ENCODE measurements at places on chromosomes 1 and 21.

- DNase-seq, result no peak
Measured at GRCh38 chr1:87940421-87940820, 611.7 kb downstream of the LMO4 start.

DNA sequence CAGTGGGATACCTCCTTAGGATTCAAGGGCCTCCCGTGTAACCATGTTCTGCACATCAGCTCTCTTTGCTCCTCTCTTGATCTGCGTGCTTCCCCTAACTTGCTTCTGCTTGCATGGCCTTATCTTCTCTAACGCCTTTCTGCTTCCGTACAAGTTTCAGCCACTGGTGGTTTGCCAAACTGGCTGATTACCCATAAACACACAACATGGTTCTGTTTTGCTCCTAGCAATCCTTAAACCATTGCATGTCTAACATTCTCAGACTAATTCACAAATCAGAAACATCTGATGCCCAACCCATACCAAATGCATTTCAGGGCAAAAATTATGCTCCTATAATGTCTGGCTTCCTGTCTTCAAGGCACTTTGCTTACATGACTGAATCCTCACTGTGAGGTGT, 166.4 kb downstream of the PBX1 start:
- no peak for DNase-seq

GRCh38 chr1:57007948-57008347, 42.1 kb upstream of the C8B start:
- no peak for DNase-seq

GRCh38 chr1:88357729-88358128, 326.3 kb upstream of the PKN2 start:
- DNase-seq, result no peak

DNA sequence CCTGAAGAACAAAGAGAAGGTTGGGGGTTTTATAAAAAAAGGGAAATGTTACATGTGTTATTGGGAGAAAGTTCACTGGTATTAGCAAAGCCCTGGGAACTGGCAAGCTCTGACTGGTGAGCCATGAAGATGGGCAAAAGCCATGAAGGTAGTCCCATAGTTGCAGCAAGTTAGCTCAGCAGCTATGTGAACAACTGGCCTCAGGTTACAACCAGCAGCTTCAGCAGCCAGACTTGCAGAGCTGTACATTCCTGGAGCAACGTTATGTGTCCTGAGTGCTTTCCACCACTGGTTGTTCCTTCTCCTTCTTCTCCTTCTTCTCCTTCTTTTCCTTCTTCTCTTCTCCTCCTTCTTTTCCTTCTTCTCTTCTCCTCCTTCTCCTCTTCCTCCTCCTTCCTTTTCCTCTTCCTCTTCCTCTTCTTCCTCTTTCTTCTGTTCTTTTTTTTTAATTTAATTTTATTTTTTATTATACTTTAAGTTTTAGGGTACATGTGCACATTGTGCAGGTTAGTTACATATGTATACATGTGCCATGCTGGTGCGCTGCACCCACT, 56.1 kb upstream of the TLR5 start:
- no peak for DNase-seq

DNA sequence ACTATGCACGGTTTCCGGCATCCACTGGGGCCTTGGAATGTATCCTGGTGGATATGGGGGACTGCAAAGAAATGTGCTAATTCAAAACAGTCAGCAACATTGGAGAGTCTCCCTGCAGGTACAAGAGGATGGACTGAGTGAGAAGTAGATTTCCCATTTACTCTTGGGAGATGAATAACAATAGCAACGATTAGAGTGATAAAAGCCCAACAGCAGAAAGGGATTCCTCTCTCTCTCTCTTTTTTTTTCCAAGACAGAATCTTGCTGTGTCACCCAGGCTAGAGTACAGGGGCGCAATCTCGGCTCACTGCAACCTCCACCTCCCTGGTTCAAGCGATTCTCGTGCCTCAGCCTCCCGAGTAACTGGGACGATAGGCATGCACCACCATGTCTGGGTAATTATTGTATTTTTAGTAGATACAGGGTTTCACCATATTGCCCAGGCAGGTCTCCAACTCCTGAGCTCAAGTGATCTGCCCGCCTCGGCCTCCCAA, 5.0 kb upstream of the SHCBP1L start:
- no peak for DNase-seq

DNA sequence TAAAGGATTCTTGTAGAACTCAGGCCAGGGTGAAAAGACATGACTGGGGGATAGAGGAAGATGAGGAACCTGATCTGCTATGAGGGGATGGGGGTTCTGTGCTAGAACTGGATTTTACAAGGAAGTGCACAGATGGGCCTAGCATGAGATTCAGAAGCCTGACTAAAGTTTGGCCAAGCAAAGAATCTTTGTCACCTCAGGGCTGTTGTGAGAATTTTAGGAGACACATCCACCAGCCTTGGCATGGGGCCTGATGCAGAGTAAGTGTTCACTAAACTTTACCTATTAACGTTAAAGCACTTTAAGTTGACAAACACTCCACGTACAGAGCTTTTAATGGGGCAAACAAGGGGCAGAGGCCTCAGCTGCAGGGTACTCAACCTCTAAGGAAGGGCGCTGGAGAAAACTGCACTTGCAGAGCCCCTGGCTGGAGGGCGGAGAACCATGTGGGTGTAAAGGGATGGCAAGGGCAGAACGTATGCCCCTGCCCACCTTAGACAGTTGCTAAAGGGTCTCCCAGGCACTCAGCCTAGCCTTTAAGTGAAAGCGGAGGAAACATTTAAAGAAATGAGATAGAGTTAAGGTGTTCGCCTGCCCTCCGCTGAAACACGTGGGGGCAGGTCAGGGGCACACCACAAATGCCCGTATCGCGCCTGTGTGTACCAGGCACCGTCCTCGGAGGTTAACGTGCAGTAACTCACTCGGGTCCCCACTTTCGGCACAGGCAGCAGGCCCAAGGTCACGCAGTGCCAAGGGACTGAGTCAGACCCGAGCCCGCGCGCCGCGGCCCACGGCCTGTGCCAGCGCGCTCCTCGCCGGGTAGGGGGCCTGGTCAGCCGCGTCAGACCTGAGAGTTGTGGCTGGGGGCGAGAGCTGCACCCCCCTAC, 990 bp upstream of the MRPS6 start:
- DNase-seq, result no peak

GRCh38 chr1:178052650-178053461, 41.0 kb upstream of the RASAL2 start:
- DNase-seq, result no peak

DNA sequence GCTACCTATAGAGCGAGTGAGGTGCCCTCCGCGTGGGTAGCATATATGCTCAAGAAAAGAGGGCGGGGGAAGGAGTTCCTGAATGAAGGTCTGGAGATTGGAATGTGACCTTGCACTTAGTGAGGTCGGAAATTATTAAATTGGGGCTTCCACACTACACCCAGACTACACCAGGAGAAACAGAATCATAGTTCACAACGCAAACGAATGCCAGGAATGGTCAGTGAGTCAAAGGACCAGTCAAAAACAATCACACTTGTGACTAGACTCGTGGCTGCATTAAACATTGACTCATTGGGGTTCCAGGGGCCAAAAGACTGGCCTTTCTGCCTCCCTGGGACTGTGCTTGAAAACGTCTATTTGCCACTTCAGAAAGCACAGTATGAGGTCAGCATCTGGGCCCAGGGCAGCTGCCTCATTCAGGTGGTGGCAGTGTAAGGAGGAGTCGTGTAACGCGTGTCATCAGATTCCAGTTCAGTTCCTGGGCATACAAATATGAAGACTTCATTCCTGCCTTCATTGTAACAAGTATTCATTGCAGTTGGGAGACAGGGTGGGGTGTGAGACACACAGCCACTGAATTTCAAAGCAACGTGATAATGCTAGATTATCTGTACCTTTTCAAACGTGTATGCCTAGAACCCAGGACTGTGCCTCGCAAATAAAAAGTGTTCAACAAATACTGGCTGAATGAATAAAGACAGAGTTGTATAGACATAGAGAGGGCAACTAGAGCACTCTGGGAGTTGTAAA, at the start of gene YOD1:
Gene YOD1, minus strand, starts transcription at position 18 of the 753 bp plus-strand sequence. CDS start 178 bp downstream, outside the sequence.
- no peak for DNase-seq

GRCh38 chr1:241485145-241485544, 34.4 kb downstream of the FH start:
- no peak for DNase-seq

DNA sequence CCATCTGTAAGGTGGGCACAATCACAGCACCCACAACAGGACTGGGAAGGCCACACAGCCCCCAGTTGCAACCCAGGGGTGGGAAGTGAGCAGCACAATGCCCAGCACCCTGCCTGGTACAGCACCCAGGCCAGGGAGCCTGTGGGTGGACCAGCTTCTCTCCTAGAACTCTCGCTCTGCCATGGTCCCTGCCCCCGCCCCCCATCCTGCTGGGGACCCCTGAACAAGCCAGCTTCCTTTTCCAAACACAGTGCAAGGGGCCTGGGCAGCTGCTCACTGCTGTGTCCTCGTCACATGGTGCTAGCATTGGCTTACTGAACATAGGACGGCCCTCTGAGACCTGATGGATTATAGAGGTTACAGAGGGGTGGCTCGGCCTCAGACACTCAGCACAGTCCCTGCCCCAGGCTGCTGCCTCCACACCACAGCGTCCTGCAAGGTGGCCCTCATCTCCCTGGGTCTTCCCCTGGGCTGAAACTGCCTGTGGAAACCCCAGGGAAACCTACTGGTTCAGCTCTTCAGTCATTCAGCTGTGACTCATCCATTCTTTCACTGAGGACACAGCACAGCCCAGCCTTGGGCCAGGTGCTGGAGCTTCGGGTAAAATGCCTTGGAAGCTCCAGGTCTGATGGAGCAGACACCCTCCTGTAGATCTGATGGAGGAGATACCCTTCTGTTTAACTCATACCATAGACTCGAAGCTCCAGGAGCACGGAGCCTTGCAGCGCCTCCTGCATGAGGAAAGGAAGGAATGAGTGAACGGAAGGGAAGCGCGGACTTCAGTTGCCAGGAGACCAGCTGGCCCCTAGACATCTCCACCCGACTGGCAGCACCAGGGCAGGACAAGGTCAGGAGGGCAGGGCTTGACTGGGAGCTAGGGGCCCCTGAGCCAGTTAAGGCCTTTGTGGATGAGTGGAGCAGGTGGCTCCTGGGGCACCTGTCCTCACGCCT, 8.1 kb upstream of the PRDM16 start:
- no peak for DNase-seq

DNA sequence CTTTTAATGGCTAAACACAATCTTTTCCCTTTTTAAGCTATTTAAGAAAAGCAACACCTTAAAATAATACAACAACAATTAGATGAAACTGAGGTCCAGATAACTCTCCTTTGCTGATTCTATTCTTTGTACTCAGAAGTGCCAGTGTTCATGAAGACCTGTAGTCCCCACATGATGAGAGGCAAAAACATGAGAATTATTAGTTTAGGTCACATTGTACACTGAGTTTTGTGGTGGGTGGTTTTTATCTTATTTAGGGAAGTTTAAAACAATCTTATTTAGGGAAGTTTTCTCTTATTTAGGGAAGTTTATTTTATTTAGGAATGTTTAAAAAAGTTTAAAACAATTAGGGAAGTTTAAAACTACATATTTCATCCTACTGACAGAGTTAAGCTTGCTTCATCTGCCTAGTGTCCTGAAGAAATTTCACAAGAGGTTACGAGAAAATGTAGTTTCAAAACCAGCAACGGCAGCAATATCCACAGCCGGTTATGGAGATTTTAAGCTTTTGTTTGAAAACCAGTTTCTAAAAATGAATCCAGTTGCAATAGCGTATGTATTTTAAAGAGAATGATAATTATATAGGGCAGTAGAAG, 7.8 kb upstream of the OR14I1 start:
- no peak for DNase-seq

DNA sequence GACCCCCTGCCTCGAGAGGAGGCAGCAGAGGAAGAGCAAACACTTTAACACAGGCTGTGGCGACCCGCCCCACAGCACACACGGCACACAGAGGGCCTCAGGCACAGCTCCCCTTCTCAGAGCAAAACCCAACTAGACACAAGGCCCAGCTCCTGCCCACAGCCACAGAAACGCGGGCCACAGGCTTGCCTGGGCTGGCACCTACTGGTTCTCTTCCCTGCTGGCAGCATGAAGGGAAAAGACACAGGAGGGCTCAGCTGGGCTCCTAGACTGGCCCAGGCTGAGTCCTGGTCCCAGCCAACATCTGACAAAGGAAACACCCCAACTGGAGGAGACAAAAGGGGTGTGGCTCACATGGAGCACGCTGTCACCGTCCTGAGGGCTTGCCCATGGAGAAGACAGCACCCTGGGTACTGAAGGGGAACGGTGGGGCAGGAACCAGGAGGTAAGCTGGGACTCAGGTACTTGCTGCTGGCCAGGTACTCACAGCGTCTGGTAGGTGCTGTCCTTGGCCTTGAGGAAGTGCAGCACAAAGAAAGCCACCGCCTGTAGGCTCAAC, 3.5 kb downstream of the CD164L2 start:
- no peak for DNase-seq

GRCh38 chr1:52877554-52877953, 35.0 kb downstream of the ZYG11A start:
- no peak for DNase-seq

DNA sequence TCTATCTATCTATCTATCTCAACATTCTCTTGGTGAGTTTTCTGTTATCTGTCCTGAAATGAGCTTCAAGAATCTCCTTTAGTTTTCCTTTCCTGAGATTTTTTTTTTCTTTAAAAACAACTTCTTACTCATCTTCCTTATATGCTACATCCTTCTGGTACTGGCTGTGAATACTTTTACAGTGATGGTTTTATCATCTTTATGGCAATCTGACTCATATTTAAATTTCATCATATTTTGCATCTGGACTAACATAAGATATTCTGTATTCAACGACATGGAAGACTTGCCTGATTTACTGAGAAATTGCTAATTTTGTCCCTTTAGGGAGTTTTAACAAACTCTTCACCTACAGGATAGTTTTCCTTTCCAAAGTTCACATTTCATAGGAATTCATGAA, 33.0 kb downstream of the PDE4B start:
- no peak for DNase-seq

DNA sequence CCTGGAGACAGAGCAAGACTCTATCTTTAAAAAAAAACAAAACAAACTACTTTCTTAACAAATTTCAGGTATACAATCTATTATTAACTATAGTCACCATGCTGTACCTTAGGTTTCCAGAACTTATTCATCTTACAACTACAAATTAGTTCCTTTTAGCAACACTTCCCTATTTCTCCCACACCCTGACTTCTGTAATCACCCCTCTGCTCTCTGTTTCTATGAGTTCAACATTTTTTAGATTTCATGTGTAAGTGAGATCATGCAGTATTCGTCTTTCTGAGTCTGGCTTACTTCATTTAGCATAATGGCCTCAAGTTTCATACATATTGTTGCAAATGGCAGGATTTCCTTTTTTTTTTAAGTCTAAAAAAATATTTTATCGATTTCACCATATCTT, 77.9 kb upstream of the LPGAT1 start:
- DNase-seq, result no peak

DNA sequence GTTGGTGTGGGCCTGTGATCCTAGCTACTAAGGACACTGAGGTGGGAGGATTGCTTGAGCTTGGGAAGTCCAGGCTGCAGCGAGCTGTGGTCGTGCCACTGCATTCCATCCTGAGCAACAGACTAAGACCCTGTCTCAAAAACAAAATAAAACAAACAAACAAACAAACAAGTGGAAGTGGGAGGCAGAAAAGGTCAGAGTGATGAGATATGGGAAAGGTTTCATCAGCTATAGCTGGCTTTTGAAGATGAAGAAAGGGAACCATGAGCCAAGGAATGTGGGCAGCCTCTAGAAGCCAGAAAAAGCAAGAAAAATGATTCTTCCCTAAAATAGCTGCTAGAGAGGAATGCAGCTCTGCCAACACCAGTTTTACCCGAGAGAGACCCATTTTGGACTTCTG, 10.6 kb upstream of the NUCKS1 start:
- no peak for DNase-seq

GRCh38 chr1:115241309-115241708, 96.7 kb downstream of the NGF start:
- no peak for DNase-seq
